ENCODE measurements at places on chromosomes 2 and 18.

GRCh38 chr2:26330604-26331003 lies 15.3 kb upstream of the SELENOI start:
- no peak for DNase-seq

GRCh38 chr2:44543773-44544725 lies 182.3 kb downstream of the CAMKMT start:
- DNase-seq, result no peak

GRCh38 chr2:134120406-134120732 lies 133.5 kb upstream of the MGAT5 start:
- peak; percentile 19 for DNase-seq

- no peak for DNase-seq
Observed at GRCh38 chr18:2555895-2556294, 15.4 kb downstream of the METTL4 start.

GRCh38 chr18:72460210-72460680 lies 83.9 kb downstream of the CBLN2 start:
- DNase-seq, result no peak

DNA sequence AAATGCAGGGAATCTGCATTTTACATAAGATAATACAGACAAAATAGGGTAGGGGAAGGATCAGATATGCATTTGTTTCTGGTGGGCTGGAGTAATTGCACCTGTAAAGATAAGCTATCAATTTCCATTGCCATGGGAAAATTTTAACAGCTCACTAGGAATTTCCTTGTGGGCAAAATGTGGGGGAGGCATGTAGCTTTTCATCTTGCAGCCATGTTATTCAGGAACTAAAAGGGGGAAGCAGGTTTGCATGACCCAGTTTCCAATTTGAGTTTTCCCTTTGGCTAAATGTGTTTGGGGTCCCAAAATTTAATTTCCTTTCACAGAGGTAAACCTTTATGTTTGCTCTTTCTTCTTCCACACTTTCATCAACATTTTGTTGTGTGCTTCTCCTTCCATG lies 624.4 kb downstream of the NYAP2 start:
- no peak for DNase-seq

GRCh38 chr2:164388511-164388910 lies 232.8 kb downstream of the GRB14 start:
- DNase-seq, result no peak

DNA sequence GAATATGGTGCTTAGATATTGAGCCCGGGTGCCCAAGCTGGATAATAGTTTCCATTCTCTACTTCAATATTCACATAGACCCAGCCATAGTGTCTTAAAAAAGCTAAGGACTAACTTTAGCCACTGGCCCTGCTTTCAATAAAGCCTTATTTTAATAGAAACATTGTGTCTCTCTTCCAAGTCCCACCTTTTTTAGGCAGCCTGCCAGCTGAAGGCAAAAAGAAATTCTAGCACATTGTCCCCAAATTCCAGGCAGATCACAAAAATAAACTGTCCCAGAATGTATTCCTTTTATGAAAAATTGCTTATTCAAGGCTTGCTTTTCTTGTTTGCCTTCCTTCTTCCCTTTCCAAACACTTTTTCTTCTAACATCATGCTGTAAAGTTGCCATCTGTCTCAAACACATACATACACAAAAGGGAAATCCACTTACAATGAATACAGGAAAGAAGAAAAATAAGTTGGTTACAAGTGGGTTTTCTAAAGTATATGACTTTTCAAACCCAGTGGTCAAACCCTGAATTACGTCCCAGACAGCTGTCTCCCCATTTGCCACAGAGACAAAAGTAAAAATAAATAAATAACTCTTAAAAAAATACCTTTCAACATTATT lies 778.5 kb downstream of the BCL11A start:
- DNase-seq, result no peak

- DNase-seq, result no peak
Observed at GRCh38 chr2:168796583-168797285, 5.7 kb upstream of the NOSTRIN start.

DNA sequence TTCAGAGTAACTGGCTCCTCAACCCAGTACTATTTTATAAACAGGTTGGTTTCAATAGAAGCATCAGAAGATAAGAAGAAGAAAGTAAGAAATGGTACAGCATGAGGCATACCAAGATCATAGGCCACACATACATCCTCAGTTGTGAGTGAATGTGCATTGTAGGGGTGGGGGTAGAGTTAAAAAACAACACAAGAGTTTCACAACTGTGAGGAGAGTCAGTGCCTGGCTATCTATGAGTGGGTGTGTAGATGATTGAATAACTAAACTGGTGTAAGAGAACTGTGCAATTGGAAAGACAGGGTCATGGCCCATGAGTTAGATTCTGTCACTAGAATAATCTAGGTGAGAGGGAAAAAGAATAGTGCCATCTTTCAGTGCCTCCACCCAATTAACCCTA lies 748.2 kb upstream of the ACVR2A start:
- DNase-seq, result no peak

DNA sequence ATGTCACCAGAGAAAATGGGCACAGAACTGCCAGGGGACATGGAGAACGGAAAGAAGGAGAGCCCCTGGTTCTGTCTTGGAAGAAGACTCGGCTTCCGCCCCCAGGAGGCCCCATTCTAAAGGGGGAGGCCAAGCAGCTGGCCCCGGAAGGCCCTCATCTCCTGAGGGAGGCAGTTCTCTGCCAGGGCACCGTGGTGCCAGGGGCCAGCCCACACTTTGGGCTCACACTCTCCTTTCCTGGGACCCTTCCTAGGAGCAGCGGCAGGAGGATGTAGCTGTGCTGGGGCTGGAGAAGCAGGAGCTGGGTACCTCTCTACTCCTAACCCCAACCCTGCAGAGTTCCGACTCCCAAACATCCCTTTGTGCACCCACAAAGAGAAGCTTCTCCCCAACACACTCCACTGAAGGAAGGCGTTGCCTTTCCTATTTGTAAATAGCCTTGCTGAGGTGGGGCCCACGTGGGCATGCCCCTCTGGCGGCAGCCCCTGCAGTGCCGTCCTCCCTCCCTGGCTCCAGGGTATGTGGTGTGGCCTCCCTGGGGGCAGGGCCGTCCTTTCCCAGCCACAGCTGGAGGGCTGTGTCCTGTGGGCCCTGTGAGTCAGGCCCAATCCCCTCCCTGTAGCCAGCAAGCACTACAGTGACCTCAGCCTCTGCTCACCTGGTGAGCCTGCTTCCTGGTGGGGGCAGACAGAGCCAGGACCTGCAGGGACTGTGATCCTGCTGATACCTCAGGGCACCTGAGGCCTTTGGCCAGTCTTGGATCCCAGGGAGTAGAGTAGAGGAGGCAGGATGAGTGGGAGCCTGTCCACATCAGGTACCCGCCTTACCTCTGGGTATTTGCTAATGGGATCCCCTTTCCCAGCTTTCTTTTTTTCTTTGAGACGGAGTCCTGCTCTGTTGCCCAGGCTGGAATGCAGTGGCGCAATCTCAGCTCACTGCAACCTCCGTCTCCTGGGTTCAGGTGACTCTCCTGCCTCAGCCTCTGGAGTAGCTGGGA lies 26.6 kb downstream of the ZFP36L2 start:
- no peak for DNase-seq

GRCh38 chr2:181038796-181039195 lies 58.4 kb downstream of the UBE2E3 start:
- no peak for DNase-seq

GRCh38 chr2:234320066-234320465 lies 176.8 kb downstream of the ARL4C start:
- DNase-seq, result no peak

- DNase-seq, result no peak
Observed at GRCh38 chr2:696463-696862, 19.3 kb upstream of the TMEM18 start.

GRCh38 chr18:72768681-72769229 lies 99.0 kb downstream of the NETO1 start:
- no peak for DNase-seq

DNA sequence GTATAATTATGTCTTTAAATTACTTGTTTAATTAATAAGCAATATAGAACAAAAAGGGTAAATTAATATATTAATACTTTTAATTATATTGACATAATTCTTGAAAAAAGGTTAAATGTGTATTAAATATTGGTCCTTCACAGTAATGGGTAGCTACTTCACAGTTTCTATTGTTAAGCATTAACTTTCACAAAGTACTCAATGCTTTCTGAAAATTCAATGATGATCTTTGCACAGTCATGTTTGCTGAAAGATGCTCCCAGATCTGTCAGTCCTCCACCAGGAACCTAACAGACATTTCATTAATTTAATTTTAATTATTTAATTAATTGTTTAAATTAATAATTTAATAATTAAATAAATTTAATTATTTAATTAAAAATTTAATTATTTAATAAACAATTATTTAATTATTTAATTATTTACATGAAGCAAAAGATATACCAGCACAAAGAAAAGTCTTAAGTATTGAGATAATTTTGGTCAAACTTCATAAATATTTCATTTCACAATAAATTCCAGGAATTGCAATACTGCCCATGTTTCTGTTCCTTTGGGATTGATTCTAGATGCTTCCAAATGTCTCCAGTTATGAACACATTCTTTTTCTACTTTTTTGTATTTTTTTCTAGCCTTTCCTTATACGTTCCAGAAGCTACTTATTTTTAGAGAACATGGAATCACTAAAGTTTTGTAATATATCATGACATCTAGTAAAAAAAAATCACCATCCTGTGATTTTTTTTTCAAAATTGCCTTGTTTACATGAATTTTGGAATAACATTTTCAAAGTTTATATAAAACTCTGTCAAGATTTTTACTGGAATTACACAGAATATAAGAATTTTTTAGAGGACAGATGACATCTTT lies 46.5 kb downstream of the TMEM18 start:
- DNase-seq, result no peak

- no peak for DNase-seq
Observed at GRCh38 chr18:2846636-2847316, at the start of gene EMILIN2. EMILIN2 (plus strand) TSS chr18:2847006; CDS start chr18:2847189, 183 bp downstream.

DNA sequence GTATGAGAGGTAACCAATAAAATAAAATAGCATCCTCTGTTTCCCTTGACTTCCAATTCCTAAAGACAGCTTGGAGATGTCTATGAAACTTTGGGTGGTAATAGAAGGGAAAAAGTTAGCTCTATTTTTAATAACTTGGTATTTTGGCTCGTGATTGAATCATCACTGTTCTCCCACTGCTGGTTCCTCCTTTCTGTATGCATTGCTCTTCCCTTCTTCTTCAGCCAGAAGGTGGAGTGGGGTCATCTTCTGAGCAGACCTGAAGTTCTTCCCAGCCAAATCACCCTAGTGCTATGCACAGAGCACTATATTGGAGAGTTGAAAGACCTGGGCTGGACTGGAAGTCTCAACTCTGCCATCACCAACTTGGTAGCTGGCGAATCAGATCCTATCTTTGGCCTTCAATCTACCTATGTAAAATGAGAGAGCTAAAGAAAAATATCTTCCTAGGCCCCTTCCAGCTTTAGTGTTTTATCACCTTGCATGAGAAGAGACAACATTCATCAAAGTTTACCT lies 54.1 kb downstream of the CPO start:
- no peak for DNase-seq

DNA sequence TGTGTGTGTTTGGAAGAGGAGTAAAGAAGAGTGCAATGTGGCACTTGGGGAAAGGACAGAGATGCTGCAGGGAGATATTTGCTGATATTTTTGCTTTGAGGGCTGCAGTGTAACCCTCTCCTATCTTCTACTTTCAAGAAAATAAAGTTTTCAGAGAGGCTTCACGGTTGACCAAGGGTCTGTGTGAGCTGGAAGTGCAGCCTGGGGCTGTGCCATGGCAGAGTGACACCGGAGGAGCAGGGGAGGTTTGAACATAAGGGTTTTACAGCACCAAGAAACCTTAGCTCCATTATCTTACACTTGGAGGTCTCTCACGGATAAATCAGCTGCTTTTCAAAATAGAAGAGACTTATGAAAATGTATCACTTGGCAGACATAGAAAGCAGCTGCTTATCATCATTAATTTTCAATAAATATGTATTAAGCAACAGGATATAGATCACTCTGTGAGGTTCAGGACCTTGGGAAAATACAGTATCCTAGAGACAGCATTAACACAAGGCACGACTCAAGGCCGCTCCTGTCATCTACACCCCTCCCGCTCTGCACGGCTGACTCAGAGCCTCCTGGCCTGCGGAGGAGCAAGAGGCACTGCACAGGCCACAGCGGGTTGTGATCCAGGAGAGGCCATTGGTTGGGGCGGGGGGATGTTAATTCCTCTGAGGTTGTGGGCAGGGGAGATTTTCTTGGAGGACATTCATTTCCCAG lies 127.8 kb downstream of the COPS8 start:
- no peak for DNase-seq

- DNase-seq, result no peak
Observed at GRCh38 chr2:179443180-179443579, 178.5 kb upstream of the SESTD1 start.

- peak; percentile 32 for DNase-seq
Observed at GRCh38 chr2:96267159-96267971, 1.3 kb downstream of the CIAO1 start.

DNA sequence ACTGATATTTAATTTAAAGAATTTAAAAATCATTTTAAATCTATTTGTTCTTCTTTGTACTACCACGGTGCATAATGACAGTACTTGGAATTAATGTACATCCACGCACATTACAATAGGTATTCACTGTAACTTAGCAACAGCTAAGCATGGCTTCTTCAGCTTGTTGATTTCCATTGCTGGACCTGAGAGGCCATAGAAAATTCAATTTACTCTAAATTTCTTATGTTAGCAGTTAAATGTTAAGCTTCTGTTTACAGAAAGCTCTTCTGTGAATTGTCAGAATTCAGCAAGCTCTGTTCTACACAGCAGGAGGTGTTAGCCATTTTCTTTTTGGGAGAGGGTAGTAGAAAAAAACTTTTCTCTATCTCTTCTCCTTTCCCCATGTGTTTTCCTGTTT lies 1149.3 kb upstream of the CDH2 start:
- no peak for DNase-seq

DNA sequence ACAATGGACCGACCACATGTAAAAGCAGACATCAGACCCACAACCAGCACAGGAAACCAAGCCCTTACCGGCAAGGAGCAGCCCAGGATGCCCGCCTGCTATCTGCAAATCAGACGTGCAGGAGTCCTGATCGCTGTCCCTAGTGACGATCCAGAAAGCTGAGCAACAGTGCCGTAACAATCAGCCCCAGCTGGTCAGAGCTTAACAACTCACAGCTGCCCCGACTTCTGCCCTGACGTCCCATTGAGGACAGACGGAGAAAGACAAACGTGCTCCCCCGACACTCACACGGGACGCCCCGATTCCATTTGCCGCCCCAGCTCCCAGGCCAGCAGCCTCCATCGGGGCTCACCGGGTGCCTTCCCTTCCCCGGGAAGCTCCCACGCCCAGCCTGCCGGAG lies 39.8 kb upstream of the PXDN start:
- no peak for DNase-seq

GRCh38 chr2:152238016-152238415 lies 62.5 kb upstream of the STAM2 start:
- no peak for DNase-seq

GRCh38 chr2:32058130-32058529 lies 5.2 kb upstream of the SPAST start:
- no peak for DNase-seq

GRCh38 chr18:7174344-7175095 lies 56.4 kb upstream of the LRRC30 start:
- DNase-seq, result no peak

All from stimulated activated CD4-positive, alpha-beta T cell treated with anti-CD3 and anti-CD28 coated beads, Interleukin-15, amount 100 ng/mL, for 1 hour (primary cell).